ENCODE measurements at places on chromosomes 13 and 19. TPM values are rescaled to one million over a fixed set of nuclear protein-coding genes. Genes with fewer than 3 reads are reported as not detected.

PBX4 gene
- total RNA-seq = 0.88 TPM

RFX2 gene
- 9.5 TPM for total RNA-seq

NANOS3 gene
- 3.1 TPM for total RNA-seq

CGB5 gene
- 1.0 TPM for total RNA-seq

ZNF543 gene
- total RNA-seq = 1.6 TPM
